Right atrium auricular region (tissue), 2 donors: ENCODE measurements at places on chromosomes 4 and X. TPM values are rescaled to one million over a fixed set of nuclear protein-coding genes. Genes with fewer than 3 reads are reported as not detected.

GABRB1 gene
- total RNA-seq = 2.6 TPM

PAGE4 gene
- not detected for total RNA-seq

FUNDC1 gene
- total RNA-seq = 12.3 TPM

OTC gene
- not detected for total RNA-seq

HSFX1 gene
- 1.4 TPM for total RNA-seq

SPANXD gene
- total RNA-seq = not detected

EXOC1L gene
- total RNA-seq = not detected

CT45A1 gene
- total RNA-seq = not detected

CYLC1 gene
- not detected for total RNA-seq

GRCh38 chrX:69182818-69183380, 17.6 kb upstream of the PJA1 start:
- peak; percentile 57 for DNase-seq

- DNase-seq = no peak
Observed at GRCh38 chr4:153448003-153448731, 18.0 kb upstream of the TMEM131L start.

DNA sequence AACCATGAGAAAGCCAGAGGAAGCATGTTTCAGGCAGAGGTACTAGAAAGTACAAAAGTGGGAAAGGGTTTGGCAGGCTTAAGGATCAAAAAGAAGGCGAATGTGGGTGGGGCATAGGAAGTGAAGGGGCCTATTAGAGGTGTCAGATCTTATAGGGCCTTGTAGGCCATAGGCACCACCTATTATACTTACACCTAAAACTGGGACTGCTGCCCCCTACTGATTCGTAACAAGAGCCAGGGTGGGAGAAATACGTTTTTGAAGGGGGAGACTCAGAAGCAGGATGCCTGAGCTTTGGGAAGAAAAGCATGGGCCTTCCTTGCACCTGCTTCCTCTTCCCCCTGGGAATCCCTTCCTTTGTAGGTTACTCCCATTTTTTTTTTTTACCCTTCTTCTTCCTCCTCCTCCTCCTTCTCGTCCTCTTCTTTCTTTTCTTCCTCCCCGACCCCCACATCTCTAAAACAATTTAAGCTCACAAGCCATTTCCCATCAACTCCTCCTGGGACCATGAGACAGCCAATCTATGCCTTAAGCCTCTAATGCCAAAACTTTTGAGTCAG, 40.7 kb upstream of the GPC3 start:
- no peak for DNase-seq

GRCh38 chrX:13485167-13485566, 84.2 kb upstream of the EGFL6 start:
- DNase-seq = no peak

GRCh38 chr4:108031427-108032083, 41.9 kb downstream of the HADH start:
- DNase-seq = no peak

DNA sequence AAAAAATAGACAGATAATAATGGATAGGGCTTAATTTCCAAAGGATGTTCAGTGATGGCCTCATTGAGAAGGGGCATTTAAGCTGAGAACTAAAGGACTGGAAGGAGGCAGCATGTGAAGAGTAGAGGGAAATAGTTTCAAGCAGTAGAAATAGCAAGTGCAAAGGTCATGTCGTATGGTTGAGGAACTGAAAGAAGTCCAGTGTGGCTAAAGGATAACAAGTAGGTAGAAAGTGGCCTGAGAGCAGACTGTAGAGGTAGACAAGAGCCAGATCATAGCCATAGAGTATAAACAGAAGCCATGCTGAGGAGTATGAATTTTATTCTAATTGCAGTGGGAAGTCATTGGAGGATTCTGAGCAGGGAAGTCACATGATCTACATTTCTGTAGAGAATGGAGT, 72.3 kb downstream of the GRIA3 start:
- no peak for DNase-seq

- no peak for DNase-seq
Observed at GRCh38 chr4:83348074-83348473, 13.4 kb upstream of the HPSE start.

- DNase-seq = no peak
Observed at GRCh38 chrX:104430742-104431119, 135.3 kb upstream of the IL1RAPL2 start.

DNA sequence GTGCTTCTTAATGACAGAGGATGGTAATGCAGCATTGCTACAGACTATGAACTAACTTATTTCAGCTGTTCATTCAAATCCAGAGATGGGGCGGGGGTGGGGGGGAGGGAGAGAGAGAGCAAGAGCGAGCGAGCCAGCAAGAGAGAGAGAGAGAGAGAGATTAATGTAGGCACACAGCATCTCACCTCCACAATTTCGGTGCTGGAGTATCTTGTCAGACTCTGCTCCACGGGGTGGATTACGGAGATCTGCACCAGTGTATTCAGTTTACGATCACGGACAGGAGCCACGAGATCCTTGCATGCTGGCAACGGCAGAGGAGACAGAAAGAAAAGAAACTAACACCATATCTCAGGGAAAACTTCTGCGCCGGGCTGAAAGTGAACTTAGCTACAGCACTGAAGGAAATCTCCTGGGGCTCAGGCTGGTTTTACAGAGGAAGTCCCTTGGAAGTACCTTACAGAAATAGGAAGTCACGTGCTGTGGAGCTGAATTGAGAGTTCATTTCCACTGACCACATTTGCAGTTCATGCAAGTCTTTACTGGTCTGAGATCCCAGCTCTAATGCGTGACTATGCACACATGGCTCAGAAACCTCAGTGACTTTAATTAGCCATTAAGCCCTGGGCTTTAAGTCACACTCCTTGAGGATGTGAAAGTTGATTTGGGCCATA, 440.9 kb downstream of the INPP4B start:
- DNase-seq = peak; percentile 67

DNA sequence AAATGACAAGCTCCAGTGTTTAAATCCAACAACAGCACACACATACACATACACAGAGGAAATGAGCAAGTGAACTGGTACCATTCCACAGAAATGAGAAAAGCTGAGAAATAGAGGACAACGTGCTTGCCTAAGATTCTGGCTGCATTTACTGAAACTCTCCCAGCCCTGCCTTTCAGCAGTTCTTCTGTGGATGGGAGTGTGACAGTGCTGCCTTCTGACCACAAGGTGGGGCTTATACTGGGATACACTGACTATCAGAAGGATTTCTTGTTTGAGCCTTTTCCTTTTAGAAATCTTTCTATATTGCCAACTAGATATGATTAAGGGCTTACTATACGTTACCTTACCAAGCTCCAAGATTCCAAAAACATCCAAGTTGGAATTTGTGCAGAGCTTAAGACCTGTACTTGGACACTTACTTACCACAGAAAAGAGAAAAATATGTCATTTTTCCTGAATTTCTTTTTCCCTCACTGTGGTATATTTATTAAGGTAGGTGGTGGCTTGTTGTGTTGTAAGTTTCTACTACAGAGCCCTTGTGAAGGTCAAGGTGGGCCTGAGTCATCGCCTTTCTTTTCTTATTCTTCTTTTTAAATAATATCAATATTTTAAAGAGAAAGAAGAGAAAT, 10.7 kb upstream of the CXCL8 start:
- peak; percentile 82 for DNase-seq

GRCh38 chr4:8580321-8581093, at the start of gene GPR78:
GPR78 (plus strand) TSS chr4:8580392; CDS start chr4:8580983, 591 bp downstream.
- no peak for DNase-seq

- no peak for DNase-seq
Observed at GRCh38 chr4:67512501-67512900, 32.8 kb downstream of the CENPC start.

GRCh38 chr4:37381040-37381668, 136.6 kb downstream of the NWD2 start:
- DNase-seq = no peak

DNA sequence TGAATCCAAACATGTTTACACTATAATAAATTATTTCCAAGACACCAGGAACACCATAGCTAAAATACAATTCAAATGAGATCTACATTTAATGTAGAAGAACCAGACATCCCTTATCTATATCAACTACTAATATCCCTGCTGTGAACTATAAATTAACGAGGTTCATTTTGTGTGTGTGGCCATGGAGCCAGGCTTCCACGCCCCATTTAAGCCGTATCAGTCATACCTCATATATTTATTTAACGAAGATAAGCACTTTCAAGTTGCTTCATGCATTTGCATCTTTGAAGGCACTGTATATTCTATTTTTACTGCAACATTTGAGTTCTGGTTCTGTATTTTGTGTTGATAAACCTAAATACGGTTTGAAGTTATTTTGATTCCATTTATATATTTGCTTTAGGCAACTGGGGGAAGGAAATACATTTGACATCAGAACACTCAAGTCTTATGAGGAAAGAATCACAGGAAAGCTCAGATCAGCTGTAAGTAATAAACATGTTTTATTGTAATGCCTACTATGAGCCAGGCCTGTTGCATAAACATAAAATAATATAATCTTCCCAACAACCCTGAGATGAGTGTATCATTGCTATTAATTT, 45.1 kb upstream of the WDR17 start:
- no peak for DNase-seq

GRCh38 chr4:110520886-110521285, 44.9 kb downstream of the ENPEP start:
- no peak for DNase-seq

GRCh38 chr4:3010577-3010976, 47.2 kb downstream of the GRK4 start:
- DNase-seq = no peak

- DNase-seq = no peak
Observed at GRCh38 chrX:19875050-19875431, 12.4 kb downstream of the SH3KBP1 start.

- DNase-seq = no peak
Observed at GRCh38 chr4:25863831-25864418, 1.1 kb upstream of the SEL1L3 start.

- no peak for DNase-seq
Observed at GRCh38 chr4:81874661-81875515, 403.2 kb upstream of the RASGEF1B start.

DNA sequence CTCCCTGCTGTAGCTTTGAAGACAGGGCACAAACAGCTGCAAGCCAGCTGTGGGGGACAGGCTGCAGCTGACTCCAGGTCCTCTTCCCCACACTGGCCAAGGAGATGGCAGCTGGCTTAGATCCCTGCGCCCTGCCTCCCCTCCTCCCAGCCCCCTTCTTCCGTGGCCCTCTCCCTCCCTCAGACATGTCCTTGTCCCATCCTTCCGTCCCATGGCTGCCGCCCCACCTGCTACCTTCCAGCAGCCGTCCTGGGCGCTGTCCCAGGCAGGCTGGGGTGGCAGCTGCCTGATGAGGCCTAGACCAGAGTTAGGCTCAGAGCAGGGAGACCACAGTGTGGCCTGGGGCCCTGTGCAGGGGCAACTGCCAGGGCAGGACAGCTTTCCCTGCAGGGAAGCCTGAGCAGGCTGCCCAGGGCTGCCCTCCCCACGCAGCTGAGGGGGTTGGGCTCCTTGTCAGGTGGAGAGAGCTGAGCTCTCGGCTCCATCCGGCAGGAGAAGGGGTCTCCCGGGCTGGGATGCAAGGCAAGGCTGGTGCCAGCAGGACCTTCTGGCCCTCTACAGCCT, 3.3 kb upstream of the BGN start:
- DNase-seq = no peak

DNA sequence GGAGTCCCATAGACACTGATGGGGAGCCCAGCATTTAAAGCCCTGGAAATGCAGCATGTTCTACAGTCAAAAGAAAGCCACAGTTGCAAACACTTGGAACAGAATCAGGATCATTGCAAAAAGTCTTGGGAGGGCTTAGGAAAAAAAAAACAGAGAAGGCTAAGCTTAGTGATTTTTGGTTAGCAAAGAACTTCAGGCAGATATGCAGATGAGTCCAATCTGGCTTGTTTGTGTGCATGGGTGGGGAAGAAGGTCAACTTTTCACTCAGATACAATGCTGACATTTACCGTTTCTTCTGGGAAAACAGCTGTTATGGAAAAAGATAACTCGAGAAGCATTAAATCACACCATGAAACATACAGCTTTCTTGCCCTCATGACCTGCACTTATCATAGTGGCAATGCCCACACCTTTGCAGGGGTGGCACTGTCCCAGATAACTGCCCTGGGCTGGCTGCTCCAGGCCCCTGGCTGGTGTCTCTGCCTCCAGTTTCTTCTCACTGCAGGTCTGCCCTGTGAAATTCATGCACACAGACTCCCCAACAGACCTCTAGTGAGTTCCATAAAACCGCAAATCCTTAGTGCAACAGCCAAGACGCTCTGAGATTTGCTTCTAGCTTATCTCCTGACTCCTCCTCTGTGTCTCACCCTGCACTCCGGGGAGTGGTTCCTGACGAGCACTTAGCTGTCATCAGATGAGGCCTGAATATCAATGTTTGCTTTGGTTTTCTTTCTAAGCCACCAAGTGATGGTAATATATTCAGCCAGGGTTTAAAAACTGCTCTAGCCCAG, 99.2 kb downstream of the DRD5 start:
- DNase-seq = no peak

DNA sequence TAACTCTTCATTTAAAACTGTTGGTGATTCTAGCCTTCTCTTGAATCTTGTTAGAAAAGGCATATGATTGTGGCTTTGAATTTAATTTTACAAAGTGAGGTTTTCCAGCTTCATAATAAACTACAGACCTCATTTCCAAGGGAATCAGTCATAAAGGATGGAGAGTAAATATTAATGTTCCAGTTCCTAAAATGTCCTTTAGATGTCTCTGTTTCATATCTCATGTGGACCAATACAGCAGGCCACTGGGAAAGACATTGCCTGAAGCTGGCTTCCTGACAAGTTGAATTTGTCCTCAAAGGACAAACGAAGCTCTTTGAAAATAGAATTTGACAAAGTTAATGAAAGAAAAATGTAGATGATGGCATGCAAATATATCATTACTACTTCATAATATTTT, 125.4 kb downstream of the ZNF330 start:
- DNase-seq = no peak

DNA sequence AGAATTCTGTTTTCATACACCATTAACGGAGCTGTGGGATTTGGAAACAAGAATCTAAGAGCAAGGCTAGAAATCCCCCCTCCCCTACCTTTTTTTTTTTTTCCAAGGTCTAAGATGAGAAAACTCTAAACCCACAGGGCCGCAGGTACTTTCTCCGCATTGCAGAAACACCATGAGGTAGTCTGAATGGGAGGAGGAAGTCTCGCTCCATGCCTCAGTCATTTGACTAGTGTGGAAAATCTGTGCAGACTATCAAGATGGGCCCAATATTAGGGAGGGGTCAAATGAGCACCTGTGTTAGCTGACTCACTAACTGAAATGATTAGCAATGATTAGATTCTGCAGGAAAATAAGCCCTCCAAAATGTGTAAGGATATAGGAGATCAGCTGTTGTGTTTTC, 40.9 kb upstream of the MAP3K15 start:
- DNase-seq = no peak
